ENCODE measurements at places on chromosomes 5 and 9.

DNA sequence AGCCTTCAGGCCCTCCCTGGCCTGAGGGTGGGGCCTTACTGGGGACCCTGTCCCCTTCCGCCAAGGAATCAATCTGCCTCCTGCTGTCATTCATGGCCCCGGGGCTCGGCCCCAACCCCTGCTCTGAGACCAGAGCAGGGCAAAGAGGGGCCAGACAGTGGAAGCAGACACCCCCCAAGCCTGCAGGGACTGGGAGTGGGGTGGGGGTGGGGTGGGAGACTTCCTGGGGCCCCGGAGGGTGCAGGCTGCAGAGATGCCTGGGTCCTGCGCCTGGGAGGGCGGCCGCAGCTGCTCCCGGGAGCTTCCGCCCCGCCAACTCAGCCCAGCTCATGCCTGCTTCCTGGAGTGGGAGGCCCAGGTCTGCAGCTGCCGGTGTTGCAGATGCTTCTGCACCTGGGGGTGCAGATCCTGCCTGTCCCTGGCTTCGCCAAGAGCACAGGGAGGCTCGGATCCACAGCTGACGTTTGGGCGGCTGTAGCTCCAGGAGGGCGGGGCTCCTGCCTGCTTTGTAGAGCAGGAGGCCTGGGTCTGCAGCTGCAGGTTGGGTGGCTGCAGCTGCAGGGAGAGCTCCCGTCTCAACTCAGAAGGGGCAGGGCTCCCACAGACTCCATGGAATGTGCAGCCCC lies 6.2 kb downstream of the KIF4B start:
- no peak for DNase-seq

GRCh38 chr5:93887678-93888077 lies 146.3 kb upstream of the POU5F2 start:
- no peak for DNase-seq

- DNase-seq, result no peak
Observed at GRCh38 chr5:68426586-68426985, 211.0 kb downstream of the PIK3R1 start.

GRCh38 chr5:17727098-17727497 lies 92.8 kb downstream of the TAF11L14 start:
- DNase-seq, result no peak

- DNase-seq, result no peak
Observed at GRCh38 chr9:77819657-77820056, 171.5 kb upstream of the GNA14 start.

GRCh38 chr5:179114756-179115155 lies 54.6 kb downstream of the ZNF354C start:
- no peak for DNase-seq

DNA sequence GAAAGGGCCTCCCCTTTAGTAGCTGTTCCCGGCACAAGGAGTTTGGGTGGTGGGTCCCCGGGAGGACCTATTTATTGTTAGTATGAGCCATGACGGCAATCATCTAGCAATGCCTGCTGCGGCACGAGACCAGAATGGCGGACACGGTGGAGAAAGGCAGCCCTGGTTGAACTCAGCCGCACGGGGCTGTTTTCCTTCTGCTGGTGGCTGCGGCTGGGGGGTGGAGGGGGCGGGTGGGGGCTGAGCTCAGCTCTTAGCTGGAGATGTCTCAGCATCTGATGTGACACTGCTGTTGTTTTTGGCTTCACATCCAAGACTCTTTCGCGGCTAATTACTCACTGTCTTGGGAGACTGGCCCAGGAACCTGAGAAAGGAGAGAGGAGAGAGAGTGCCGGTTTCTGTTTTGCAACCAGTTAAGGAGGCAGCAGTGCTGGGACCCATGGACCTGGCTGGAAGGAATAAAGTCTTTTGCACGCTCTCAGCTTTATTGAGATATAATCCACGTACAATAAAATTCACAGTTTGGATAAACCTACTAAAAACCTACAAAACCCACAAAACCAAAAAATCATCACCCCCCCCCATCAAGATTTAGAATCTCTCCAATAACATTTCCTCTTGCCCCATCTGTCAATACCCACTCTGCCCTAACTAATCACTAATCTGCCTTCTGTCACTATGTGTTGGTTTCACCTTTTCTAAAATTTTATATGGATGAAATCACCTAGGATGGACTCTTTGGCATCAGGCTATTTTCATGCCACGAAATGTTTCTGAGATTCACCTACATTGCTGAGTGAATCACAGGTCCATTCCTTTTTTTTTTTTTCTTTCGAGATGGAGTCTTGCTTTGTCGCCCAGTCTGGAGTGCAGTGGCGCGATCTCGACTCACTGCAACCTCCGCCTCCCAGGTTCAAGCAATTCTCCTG lies 81.8 kb upstream of the NEURL1B start:
- DNase-seq, result peak; percentile 27

- no peak for DNase-seq
Observed at GRCh38 chr9:117622347-117622746, 81.9 kb upstream of the TLR4 start.

DNA sequence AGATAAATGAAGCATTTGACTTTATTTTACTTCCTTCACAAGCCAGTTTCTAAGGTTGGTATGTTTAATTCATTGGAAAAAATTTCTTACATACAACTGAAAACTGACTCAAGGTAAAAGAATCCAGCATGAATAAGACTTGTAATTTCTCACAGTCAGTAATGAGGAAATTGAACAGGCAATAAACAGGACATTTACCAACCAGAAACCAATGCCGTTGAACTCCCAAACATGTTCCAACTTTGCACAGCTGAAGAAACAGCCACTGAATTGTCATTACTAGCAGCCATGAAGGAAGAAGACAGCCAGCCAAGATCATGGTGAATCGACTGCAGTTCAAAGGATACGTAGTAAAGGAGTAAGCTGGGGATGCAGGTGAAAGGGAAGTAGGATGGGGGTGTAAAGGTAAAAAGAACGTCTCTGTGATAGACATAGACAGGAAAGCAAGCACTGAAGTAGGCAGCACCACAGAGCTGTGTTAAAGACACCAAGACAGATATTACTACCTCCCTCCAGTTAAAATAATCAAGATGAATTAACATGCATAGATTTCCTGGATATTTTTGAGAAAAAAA lies 21.3 kb upstream of the SLC12A2 start:
- DNase-seq, result no peak

DNA sequence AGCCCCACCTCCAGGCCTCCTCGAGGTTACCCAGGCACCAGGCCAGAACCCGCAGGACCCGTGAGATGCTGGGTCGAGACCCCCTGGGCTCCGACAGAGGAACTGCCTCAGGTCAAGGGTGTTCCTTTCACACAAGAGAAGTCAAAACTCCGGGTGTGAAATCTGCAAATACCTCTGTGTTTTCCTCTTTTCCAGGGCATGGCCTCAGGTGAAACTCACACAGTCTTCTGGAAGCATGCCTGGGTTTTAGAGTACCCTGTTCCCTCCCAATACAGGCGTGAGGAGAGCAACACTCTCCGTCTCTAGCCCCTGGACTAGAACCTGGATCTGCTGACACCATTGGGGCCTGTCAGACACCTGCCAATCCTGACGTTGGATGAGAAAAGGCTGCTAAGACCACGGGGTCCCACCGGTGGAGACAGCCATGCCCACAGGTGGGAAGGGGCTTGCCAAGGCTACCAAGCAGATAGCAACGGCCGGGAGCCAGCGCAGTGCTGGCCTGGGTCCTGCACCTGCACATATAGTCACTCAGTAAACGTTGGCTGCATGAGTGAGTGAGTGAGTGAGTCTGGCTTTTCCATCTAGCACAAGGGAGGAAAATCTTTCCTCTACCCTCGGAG lies 182.0 kb upstream of the PPP1R26 start:
- no peak for DNase-seq

DNA sequence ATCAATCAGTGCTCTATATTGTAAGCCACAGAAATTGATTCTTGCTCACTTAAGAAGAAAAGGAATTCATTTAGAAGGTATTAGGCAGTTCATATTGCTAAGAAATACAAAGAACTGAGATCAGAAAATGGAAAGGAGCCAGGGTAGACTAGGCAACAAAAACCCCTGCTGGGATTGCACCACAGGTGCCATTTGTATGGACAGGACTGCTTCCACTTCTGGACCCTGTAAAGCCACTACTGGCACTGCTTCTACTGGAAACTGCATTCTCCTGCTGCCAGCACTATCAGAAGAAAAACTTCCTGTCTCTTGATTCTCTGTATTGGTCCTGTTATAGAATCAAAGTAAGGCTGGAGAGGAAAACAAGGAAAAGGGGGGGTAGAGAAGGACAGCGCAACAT lies 45.9 kb downstream of the CERT1 start:
- no peak for DNase-seq

GRCh38 chr5:79168031-79168430 lies 56.4 kb downstream of the BHMT start:
- no peak for DNase-seq

DNA sequence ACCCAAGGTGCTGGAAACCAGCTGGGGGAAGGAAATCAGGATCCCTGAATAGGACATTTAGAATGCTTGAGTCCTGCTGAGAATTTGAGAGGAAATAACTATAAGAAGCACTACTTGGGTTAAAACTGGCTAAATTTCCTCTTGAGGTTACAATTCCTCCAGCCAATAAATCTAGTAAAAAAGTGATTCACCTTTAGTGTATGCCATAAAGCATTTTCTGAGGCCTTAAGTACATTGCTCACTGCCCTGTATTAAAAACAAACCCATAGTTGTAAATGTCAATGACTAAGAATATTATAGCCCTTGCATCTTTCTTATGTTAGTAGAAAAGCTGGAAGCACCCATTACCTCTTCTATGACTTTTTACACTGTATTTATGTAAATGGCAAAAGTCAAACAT lies 634.7 kb upstream of the ARRDC3 start:
- DNase-seq, result no peak

- DNase-seq, result no peak
Observed at GRCh38 chr9:123686131-123686828, 243.6 kb downstream of the DENND1A start.

- DNase-seq, result no peak
Observed at GRCh38 chr9:69834591-69835184, 14.1 kb downstream of the CFAP95 start.

GRCh38 chr5:112625689-112626438 lies 111.8 kb upstream of the APC start:
- DNase-seq, result no peak

GRCh38 chr9:135608294-135608998 lies 30.9 kb downstream of the GLT6D1 start:
- no peak for DNase-seq

DNA sequence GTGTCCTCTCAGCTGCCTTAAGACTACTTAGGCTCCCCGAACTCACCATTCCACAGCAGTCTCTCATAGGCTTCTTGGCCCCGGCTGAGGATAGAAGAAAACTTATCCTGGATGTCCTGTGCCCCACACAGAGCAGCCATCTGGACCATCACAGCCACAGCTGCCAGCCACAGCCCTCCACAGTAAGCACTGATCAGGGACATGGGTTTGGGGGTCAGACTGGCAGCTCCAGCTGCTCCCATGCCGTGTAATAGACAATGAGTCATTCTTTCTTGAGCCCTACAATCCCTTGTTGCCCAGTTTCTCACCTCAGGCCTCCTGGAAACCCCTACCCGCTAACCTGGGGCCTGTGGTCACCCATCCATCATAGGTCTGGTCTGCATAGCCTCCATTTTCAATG lies 5.7 kb downstream of the CREB3 start:
- DNase-seq, result no peak

- no peak for DNase-seq
Observed at GRCh38 chr5:73605223-73606087, 20.5 kb upstream of the ARHGEF28 start.

- no peak for DNase-seq
Observed at GRCh38 chr9:98242426-98242825, 13.0 kb downstream of the TBC1D2 start.

DNA sequence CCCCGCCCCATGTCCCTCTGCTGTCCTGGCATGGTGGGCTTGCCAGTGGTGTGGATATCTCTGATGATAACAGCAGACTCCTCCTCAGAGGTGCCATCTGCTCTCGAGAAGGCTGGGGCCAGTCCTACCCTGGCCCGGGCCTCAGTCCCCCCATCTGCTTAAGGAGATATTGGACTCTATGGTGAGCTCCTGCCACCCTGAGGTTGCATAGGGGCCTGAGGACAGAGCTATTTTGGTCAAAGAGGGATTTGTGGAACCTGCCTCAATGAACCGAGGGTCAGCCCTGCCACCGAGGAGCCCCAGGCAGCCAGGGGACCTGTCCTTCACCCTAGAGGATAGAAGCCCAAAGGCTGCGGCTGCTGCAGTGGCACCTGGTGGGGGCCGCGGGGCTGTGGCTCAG lies 32.6 kb downstream of the NTNG2 start:
- no peak for DNase-seq

DNA sequence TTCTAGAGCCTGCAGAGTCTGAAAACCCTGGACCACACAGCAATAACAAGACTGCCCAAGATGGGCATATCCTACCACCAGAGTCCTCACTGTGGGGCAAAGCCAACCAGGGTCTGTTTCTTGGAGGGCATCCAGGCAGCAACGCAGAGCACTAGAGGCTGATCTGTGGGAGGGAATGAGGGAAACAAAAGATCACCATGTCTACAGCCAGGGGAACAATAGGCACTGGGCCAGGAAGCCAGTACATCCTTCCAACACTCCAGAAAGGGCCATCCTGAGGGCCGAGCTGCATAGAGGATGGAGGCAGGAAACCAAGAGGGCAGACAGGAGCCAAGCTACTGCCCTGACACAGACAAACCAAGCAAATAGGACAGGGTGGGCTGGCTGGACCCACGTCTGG lies 416.1 kb upstream of the IRX4 start:
- DNase-seq, result no peak

GRCh38 chr9:119234636-119235035 lies 134.6 kb downstream of the BRINP1 start:
- no peak for DNase-seq

- DNase-seq, result no peak
Observed at GRCh38 chr9:113566712-113567071, 103.2 kb downstream of the RGS3 start.

- DNase-seq, result no peak
Observed at GRCh38 chr9:134605966-134606357, 35.6 kb upstream of the COL5A1 start.

DNA sequence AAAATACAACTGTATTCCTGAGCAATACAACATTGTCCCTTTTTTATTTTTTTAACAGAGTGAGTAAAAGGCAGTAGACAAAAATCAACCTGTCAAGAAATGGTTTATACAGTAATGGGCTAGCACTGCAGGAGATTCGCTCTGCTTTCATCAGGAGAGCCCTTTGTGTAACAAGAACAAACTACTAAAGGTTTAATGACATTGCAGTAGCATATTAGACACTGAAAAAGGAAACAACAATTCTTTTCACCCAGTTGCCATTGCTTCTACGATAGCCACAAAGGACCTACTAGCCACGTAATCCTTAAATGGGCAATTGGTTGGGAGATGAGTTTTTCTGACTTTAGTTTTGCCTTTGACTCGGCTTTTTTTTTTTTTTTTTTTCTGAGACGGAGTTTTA lies 319.8 kb upstream of the TRPM3 start:
- DNase-seq, result no peak

- DNase-seq, result no peak
Observed at GRCh38 chr9:93910196-93910595, 45.0 kb downstream of the BARX1 start.
